ENCODE measurements at places on chromosomes 6 and 20.

GRCh38 chr6:55937951-55938690, 62.7 kb upstream of the BMP5 start:
- DNase-seq = no peak

DNA sequence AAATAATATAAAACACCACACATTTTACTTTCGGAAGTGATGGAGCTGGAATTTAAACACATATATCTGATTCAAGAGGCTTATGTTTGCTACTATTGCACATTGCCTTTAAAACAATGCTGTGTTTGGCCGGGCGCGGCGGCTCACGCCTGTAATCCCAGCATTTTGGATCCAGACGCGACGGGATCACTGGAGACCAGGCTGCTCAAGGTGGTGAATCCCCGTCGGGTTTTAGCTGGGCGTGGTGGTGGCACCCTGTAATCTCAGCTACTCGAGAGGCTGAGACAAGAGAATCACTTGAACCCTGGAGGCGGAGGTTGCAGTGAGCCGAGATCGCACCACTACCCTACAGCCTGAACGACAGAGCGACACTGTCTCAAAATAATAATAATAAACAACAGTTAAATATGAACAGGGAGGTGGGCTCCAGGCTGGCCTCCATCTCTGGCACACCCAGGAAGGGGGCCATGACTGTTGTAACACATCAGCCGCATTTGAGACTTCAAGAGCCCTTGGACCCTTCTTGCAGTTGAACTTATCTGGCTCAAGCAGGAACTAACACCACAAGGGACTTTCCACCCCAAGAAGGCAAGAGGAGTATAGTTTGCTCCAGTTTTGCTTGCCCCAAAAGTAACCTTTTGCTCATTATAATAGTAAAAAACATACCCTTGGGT, 127.1 kb upstream of the ZNF184 start:
- no peak for DNase-seq

DNA sequence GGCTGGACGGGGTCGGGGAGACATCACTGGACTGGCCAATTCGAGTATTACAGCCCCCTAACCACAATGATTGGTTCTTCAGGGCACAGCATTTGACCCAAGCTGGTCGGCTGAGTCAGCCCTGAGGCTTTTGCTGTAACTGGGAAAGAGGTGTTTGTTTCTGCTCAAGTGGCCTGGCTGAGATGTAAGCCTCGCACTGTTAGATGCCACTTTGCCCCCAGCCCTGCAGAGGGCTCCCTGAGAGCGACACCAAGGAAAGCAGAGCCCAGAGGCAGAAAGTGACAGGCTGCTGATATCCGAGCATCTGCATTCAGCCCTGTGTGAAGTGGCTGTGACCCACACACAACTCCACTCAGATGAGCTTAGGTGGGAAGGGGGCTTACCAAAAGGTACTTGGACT, 19.4 kb downstream of the ERGIC3 start:
- DNase-seq = no peak

GRCh38 chr6:119343167-119343566, 6.4 kb downstream of the MAN1A1 start:
- DNase-seq = no peak

DNA sequence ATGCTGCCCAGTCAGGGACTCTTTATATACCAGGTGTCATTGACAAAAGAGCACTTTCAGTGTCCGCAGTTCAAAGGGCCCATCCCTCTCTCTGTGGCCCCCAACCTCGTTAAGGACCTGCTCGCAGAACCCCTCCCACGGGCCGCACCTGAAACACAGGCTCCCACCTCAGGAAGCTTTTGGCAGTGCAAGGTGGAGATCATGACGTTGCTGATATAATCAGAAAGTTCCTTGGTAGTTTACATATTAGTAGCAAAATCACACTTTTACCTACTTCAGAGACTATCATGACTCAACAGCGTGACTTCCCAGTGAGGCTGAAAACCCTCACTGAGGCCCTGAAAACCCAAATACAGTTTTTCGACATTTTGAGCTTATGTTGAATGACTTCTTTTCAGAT, 4.1 kb downstream of the TTLL2 start:
- DNase-seq = no peak
